Activated T-cell treated with anti-CD3 and anti-CD28 coated beads for 1 hour (primary cell): ENCODE measurements at places on chromosomes 7 and 10.

DNA sequence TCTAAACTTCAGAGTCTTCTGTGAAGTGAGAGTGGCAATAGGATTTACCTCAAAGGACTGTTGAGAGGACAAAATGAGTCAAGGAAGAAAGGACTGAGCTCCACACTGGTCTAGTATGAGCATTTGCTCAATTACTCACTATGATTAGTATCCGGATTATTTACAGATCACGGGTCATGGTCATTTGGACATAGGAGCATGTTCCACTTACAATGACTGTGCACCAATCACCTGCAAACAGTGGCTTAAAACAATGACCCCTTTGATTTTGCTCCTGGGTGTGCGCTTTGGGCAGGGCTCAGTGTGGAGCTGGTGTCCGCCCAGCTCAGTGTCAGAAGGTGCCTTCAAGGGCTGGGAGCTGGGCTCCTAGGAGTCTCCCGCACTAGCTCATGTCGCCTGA, 225.4 kb downstream of the TCERG1L start:
- DNase-seq, result no peak

- no peak for DNase-seq
Measured at GRCh38 chr7:105487579-105488571, 34.2 kb downstream of the PUS7 start.

DNA sequence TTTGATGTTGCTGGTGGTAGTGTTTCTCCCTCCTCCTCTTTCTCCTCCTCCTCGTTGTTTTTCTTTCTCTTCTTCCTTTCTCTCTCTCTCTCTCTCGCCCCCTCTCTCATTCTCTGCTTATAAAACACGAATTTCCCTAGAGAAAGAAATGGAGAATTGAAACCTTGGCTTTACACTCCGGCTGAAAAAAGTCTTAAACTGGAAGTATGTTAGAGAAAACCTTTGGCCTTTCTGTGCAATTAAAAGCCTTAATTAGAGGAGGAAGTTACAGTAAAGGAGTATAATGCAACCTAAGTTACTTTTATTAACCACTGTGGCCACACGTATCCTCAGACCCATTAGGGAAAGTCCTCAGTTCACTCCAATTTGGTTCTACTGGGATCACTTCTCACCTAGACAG, 501.7 kb upstream of the SORCS1 start:
- DNase-seq, result no peak

GRCh38 chr10:72831696-72832409, 61.7 kb upstream of the OIT3 start:
- no peak for DNase-seq

DNA sequence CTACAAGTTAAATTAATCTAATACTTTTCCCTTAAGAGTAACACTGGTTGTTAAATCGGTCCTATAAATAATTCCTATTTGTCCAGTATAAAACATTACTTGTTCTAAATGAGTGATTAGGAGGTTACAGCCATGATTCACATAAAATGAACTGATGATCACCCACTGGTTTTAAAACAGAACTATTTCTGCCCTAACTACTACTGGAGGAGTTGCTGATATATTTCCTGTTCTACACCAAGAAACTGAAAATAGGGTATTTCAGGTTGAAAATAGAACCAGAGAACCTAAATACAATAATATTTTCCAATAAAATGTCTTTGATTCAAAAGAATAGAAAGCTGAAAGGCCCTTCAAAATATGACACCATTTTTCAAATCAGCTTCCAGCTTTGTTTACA, 30.9 kb downstream of the DNAJC1 start:
- no peak for DNase-seq

GRCh38 chr7:46153951-46154787, 233.1 kb upstream of the IGFBP3 start:
- DNase-seq, result no peak

DNA sequence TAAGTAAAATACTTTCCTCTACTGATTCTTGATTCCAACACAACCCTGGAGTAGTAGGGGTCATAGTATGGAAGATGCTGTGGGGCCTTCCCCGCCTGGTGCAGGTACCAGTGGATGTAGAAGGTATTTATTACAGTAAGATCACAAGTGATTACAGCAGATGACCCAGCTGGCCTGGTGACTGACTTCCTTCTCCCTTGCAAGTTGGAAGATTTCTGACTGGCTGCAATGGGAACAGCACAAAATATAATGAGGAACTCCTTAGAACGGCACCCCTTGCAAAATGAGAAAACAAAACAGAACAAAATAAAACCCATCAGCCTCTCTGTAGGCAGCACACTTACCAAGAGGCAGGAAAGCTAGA, 61.7 kb upstream of the TARP start:
- DNase-seq, result no peak

DNA sequence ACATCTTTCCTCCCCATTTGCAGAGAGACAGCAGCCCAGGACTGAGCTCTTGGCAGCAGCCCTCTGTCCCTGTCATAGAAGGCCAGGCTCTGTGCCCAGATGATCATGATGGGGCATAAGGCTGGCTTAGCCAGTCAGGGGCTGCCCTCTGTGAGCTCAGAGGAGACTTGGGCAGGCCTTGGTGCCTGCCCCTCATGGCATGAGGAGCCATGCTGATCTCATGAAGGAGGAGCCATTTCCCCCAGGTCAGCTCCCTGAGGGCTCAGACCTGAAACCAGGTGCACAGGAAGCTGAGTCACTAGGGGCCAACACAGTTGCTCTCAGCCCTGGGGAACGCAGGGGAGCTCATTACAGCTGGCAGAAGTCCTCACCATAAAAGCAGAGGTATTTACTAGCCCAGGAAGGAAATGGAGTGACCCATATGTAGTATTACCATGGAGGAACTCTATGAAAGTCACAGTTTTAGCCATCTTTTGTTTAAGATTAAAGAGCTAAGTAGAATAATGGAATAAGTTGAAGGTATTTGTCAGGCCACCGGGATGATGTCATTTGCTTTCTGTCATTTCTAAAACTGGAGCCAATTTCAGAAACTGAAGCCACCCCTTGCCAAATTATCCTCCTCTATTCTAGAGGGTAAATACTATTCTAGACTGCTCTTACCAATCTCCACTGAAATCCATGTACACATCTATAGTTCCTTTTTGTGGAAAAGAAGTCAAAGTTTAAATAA, 362.4 kb upstream of the ZNF32 start:
- DNase-seq, result no peak

DNA sequence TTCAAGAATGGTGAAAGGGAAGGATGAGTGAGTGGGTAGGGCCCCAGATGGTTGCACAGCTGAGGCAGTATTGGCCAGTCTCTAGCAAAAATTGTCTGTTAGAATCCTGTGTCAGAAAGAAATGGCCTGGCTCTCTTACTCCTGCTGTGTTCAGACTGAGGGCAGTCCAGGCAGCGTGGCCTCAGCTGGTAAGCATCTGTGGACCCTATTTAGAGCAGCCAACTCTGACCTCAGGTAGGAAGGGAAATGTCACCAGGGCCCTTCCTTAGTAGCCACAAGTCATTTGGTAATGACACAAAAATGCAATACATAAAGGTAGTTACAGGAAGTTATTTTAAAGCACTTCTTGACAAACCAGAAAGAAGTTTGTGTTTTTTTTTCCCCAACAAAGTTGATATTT, 1194.7 kb downstream of the CNTNAP2 start:
- no peak for DNase-seq

GRCh38 chr10:78904196-78904595, 164.6 kb upstream of the ZMIZ1 start:
- no peak for DNase-seq

DNA sequence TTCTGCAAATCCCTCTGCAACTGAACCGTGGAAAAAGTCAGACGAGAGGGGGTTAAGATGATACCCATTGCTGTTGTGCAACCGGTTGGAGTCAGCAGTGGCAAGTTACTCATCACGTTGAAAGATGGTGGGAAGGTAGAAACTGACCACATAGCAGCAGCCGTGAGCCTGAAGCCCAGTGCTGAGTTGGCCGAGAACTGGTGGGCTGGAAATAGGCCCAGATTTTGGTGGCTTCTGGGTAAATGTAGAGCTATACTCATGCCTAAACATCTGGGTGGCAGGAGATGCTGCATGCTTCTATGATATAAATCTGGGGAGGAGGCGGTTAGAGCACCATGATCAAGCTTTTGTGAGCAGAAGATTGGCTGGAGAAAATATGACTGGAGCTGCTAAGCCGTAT, 78.6 kb downstream of the ARL5B start:
- no peak for DNase-seq

DNA sequence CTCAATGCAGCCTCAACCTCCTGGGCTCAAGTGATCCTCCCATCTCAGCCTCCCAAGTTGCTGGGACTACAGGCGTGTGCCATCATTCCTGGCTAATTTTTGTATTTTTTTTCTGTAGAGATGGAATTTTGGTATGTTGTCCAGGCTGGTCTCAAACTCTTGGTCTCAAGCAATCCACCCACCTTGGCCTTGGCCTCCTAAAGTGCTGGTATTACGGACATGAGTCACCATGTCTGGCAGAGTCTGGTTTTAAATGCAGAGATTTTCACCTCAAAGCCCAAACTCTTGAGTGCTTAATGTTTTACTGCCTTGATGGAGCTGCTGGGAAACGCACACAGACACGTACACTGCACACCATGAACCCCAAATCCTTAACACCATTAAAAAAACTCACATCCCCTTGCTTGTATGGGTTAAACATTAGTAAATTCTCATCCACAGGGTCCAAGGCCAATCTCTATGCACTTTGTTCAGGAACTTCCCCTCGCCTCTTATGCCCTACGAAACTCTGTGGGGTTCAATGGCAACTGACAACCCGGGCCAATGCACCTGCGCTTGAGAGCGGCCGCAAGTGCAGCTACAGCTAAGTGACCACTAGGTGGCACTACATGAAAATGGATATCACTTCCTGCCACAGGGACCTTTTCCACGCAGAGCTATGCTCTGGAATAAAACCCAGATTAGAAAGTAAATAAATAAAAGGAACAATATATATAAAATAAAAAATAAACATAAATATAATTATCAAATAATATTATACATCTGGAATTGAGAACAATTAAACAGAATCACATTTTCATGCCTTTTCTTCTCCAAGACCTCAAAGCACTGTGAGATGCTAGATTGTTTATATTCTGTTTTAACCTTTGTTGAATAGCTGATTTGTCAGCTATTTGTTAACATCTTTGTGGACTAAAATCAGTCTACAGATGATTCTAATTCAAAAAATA, 66.9 kb upstream of the AFAP1L2 start:
- DNase-seq, result peak; percentile 46

DNA sequence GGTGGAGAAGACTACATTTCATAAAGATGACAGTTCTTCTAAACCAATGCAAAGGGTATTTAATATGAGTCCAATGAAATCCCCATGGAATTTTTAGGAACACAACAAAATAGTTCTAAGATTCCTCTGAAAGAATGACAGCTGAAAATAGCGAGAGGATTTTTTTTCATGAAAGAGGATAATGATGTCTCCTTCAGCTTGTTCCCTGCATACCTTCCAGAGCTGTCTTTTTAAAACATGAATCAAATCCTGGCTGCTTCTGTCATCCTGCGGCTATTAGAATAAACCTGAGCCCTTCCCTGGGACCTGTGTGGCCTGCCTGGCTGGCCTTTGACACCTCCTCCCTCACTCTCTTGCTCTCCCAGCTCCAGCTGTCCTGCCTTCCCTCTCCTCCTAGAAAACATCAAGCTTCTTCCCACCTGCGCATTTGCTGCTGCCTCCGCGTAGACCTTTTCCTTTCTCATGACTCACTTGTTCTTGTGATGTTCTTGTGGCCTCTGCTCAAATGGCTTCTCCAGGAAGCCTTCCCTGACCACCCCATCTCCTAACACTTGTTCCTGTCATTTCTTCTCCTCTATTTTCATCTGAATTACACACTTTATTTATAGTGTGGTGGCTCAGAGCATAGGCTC, 57.4 kb downstream of the EEPD1 start:
- DNase-seq, result no peak

- DNase-seq, result no peak
Measured at GRCh38 chr10:35355971-35356724, 19.8 kb downstream of the CCNY start.

DNA sequence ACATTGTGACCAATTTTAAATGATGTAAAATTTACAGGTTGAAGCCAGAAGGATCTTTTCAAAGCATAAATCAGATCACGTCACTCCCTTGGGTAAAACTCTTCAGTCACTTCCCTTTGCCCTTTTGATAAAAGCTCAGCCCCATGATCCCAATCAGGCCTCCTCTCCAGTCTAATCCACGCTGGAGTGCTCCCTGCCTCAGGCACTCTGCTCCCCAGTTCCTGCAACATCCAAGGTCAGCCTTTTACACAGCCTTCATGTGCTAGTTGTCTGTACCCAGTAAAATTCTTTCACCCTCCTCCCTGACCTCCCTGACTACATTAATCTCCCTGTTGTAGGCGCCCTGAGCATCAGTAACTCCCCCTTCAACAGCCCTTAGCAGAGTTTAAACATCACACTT, 14.1 kb downstream of the ELMO1 start:
- no peak for DNase-seq

- no peak for DNase-seq
Measured at GRCh38 chr10:35575640-35576039, 29.5 kb upstream of the GJD4 start.

DNA sequence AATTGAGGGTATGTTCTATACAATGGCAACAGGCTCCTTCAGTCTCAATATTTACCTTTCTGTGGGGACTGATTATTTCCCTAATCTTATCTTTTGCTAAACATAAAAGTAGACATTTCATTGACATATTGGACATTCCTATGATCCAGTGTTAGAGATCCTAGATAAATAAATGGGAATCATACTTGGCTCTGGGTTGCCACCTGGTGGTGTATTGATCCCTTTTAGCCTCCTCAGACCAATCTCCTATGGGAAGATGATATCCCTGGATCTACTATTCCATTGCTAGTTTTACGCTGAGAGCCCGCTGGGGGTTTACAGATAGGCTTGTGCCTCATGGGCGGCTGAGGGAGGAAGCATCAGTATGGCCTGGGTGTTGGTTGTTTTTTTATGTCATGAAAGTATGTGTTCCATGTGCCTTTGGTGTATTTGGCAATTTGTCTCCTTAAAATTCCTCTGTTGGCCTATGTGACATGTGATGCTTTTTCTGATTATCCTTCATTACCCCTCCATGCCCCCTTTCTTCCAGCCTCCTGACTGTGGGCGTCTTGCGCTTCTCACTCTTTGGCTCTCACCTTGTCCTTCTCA, 18.8 kb downstream of the CELF2 start:
- DNase-seq, result no peak

- DNase-seq, result no peak
Measured at GRCh38 chr10:61973906-61974305, 72.4 kb downstream of the ARID5B start.

- DNase-seq, result no peak
Measured at GRCh38 chr7:103297837-103298179, 573 bp downstream of the PMPCB start.
